Mucosa of gallbladder (tissue), 1 donor: ENCODE measurements at places on chromosomes 7 and 10. TPM values are rescaled to one million over a fixed set of nuclear protein-coding genes. Genes with fewer than 3 reads are reported as not detected.

- DNase-seq, result no peak
Observed at GRCh38 chr10:34237898-34238455, 577.1 kb downstream of the PARD3 start.

GRCh38 chr10:101451667-101452069 lies 97.7 kb downstream of the BTRC start:
- DNase-seq, result no peak

PSTK gene
- total RNA-seq, result 9.4 TPM

CDNF gene
- total RNA-seq, result 0.98 TPM

GRM3 gene
- total RNA-seq, result 0.09 TPM

DNA sequence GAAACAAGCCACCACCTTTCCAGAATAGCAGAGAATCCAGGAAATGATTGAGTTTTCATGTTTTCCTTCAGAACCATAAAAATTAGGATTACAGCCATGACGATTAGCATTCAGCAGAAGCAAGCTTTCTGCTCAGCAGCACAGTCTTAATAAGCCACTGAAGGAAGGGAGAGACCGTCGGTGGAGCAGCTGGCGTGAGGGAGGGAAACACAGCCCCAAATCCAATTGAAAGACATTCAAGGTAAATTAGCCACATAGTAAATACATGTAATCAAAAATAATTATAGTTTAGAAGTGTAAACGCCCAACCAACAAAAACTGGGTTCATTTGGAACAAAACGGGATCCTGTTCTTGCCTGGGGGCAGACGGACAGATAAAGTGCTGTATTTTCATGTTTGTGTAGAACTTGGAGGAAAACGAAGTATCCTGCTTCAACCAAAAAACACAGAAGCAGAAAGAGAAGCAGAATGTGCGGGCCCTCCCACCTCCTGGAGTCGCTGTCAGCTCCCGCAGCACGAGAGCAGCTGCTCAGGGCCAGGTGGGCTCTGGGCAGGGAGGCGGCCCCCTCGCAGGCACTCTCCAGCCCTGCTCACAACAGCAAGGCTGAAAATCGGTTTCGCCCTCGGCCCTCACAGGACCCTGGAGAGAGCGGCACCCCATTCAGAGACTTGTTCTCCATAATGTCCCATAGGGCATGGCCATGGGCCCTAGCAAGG lies 84.9 kb downstream of the TCERG1L start:
- no peak for DNase-seq

- no peak for DNase-seq
Observed at GRCh38 chr10:14621037-14621436, 153.7 kb downstream of the FAM107B start.

GRCh38 chr7:115356139-115356746 lies 434.3 kb downstream of the MDFIC start:
- DNase-seq, result no peak

DNA sequence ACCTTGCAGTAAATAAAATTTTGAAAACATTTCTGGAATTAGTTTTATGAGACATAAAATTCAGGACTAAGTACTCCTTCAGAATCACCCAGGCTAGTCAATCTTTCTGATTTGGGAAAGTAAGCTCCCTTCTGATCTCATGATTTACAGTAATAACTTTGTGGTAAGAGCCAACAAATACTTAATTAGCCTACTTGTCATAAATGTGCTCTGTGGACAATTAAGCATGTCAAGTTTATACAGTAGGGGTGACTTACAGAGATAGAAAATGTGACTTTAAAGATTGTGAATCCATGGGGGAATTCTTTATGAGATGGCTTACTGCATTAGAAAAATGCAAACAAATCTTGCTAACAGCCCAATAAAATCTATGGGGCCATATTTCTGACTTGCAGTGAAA lies 616.9 kb upstream of the GHITM start:
- no peak for DNase-seq

GRCh38 chr7:127803626-127804025 lies 151.6 kb downstream of the SND1 start:
- DNase-seq, result no peak

GRCh38 chr7:44882899-44883298 lies 2.4 kb downstream of the PURB start:
- DNase-seq, result no peak

GRCh38 chr7:145092766-145093165 lies 256.9 kb upstream of the TPK1 start:
- DNase-seq, result no peak

GPR26 gene
- not detected for total RNA-seq

DNA sequence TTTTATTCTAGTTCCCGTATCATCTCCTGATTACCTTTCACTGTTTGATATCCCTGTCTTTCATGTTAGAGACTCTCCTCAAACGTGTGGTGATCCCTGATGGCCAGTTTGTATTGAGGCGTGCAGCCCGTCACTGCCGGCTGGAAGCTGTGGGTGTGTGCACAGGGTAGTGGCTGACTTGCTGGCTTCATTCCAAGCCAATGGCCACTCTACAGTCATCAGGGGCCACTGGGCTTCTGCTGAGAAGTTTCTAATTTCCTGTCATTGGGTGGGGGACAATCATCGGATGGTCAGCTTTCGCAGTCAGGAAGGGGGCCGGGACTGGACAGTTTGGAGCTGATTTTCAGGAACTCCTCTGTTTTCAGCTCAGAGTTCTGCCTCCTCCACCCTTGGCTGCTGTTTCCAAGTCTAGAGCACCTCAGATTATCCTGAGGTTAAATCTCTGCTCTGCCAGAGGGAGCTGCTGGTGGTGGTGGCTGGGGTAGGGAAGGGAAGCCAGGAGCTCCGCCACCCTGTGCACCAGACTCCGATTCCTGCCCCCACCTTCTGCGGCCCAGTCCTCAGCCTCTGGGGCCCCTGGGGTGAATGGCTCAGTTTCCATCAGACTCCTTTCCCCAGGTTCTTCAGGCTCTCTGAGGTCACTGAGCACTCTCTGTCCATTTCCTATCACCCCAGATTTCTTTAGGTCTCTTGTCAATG lies 34.9 kb downstream of the BAIAP2L1 start:
- DNase-seq, result peak; percentile 47

DNA sequence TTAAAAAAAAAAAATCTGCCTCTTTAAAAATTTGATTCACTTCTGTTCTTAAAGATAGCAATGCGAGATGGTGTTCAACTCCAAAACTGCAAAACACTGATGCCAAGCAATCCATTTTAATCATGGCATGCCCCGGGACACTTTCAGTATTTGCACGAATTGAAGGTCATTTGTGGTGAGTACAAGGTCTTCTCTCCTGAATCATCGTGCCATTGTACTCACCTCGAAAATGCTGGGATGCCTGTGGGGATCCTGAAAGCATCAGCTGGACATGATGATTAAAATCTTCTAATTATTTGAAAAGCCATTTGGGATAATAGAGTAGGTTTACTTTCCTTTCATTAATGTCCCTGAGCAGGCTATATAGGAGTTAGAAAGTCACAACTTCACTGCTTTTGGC lies 125.1 kb upstream of the NRP1 start:
- no peak for DNase-seq

GRCh38 chr7:112427984-112428383 lies 22.3 kb upstream of the IFRD1 start:
- no peak for DNase-seq

SPDYE1 gene
- not detected for total RNA-seq

- no peak for DNase-seq
Observed at GRCh38 chr10:44628921-44629320, 244.0 kb upstream of the CXCL12 start.

DNA sequence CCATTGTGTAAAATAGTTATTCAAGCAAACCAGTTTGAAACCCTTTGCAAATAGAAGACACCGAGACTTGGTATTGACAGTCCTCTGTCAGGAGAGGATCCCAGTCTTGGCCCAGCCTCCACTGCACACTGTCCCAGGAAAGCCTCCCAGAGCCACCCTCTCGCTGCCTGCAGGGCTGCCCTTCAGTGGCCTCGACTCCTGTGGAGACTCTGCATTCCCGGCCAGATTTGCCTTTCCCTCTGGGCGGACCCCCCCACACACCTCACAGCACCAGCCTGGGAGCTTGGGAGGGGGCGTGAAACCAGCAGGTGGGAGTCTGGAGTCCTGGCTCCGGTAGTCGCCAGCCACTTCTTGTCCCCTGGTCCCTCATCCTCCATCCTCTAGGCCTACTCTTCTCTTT lies 48.7 kb downstream of the GRK5 start:
- DNase-seq, result no peak

- DNase-seq, result no peak
Observed at GRCh38 chr7:107661865-107662379, 1.3 kb downstream of the SLC26A4 start.

DNA sequence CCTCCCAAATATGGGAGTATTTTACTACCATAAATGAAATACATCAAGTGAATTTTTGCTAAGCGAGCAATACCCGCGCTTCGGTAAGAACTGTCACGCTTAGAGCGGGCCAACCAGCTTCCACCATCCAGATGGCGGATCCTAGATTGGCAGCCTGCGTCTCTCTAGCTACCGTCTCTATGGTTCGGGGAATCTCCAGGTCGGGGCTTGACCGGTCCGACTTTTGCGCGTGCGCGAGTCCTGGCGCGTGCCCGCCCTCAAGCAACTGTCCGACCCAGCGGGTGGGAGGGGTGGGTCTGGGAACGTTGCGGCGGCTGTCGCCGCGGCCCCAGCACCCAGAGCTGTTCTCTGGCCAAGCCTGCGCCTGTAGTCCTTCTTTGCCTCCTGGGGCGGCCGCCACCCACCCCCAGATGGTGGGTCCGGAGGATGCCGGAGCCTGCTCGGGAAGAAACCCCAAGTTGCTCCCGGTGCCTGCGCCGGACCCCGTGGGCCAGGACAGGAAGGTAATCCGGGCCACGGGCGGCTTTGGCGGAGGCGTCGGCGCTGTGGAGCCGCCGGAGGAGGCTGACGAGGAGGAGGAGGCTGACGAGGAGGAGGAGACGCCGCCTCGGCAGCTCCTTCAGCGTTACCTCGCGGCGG lies at the start of gene TBC1D12:
Gene TBC1D12, plus strand, starts transcription at position 338 of the 639 bp plus-strand sequence. Its CDS starts 73 bp downstream, at position 411.
- peak; percentile 95 for DNase-seq

GRCh38 chr10:115566867-115567266 lies 473.7 kb downstream of the ATRNL1 start:
- DNase-seq, result no peak

GRCh38 chr7:2530071-2530987 lies 10.8 kb downstream of the LFNG start:
- DNase-seq, result no peak

MKX gene
- 5.2 TPM for total RNA-seq

DNA sequence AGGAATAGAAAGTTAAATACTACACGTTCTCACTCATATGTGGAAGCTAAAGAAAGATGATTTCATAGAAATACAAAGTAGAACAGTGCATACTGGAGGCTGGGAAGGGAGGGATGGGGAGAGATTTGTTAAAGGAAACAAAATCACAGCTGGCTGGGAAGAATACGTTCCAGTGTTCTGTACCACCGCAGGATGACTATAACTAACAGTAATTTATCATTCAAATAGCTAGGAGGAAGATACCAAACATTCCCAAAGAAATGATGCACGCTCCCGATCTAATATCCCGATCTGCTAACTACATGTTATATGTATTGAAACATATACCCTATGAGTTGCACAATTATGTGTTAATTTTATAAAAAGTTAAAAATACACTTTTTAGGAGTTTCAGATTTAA lies 162.3 kb downstream of the ZMYND11 start:
- no peak for DNase-seq

RALA gene
- 46.7 TPM for total RNA-seq

ARL4A gene
- 19.1 TPM for total RNA-seq

DNA sequence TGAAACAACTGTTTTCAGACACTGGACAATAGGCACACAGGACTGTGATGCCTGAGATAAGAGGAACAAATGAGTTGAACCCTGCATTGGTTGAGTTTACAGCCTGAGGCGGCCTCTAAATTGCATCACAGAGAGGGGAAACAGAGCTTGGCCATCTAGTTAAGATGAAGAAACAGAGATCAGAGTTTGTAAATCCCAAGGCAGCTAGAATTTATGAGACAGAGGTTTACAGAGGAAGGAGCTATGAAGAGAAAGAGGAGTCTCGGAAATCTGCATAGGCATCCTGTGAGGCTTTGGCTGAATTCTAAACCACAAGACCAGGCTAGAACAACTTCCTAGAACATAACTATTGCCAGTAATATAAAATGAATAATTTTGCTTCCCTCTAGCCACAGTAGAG lies 41.0 kb upstream of the OIT3 start:
- DNase-seq, result no peak

DNA sequence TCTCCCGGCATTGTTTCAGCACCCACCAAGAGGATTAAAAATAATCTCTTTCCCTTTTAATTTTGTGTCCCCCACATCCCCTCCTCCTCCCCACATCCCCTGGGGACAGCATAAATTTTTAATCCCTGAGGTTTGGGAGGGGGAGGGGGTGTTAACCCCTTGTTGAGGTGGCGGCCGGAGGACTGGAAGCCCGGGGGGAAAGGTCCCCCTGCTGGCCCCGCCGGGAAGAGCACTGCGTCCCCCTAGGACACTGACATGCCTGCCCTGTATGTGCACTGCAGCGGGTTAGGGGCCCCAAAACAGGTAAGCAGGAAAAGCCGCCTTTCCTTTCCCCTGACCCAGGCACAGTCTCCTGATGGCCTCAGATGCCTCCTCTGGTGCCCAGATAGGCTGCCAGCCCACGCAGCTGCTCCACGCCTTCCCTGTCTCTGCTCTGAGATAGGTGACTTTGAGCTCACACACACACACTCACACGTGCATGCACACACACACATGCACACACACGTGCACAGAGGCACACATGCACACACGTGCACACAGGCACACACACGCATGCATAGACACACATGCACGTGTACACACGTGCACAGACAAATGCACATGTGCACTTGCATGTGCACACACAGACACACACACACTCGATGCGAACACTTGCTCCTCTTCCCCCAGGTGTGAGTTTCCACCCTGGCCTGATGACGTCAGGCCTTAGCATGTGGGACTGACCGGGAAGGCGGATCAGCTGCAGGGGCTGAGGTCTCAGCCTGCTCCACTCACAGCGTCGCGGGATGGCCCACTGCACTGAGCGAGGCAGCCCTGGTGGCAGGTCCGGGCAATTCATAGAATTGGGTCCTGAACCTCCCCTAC lies 12.3 kb downstream of the CNPY1 start:
- no peak for DNase-seq

NFKB2 gene
- 42.2 TPM for total RNA-seq

DNA sequence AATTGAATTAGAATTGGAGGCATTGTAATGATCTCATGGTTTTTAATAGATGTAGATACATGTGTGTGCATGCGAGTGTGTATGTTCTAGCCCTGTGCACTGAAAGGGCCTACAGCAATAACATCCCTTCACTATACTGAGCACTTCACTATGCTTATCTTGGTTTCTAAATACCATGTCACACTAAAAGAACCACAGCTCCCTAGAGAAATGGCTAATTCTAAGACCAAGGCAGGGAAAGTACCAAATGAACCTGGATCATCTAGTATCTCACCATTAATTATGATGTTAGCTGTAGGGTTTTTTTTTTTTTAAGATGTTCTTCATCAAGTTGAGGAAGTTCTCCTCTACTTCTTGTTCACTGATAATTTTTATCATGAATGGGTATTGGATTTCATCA lies 55.1 kb downstream of the HECTD2 start:
- DNase-seq, result no peak

DPP6 gene
- total RNA-seq, result 0.35 TPM
